ENCODE measurements at places on chromosomes 3 and 15.

GRCh38 chr3:71905426-71905825 is 120.5 kb upstream of the PROK2 start:
- DNase-seq: no peak

- no peak for DNase-seq
Observed at GRCh38 chr3:32457971-32458471, 44.6 kb downstream of the CMTM6 start.

- no peak for DNase-seq
Observed at GRCh38 chr3:7657214-7658112, 796.5 kb downstream of the GRM7 start.

GRCh38 chr3:78632925-78633553 is 1134.8 kb downstream of the ROBO1 start:
- DNase-seq: no peak

- DNase-seq: no peak
Observed at GRCh38 chr3:4831580-4831950, 147.7 kb upstream of the BHLHE40 start.

- DNase-seq: no peak
Observed at GRCh38 chr15:59053482-59053881, 51.5 kb upstream of the CCNB2 start.

- no peak for DNase-seq
Observed at GRCh38 chr15:88776646-88777045, 26.6 kb upstream of the ACAN start.

- no peak for DNase-seq
Observed at GRCh38 chr3:186320862-186321568, 41.0 kb downstream of the DGKG start.

- DNase-seq: no peak
Observed at GRCh38 chr3:57805674-57806073, 49.6 kb downstream of the SLMAP start.

GRCh38 chr15:62417439-62417838 is 252.4 kb upstream of the C2CD4B start:
- no peak for DNase-seq

GRCh38 chr3:175208326-175208725 is 349.2 kb downstream of the NAALADL2 start:
- DNase-seq: no peak

GRCh38 chr15:25492315-25492714 is 53.5 kb upstream of the UBE3A start:
- DNase-seq: no peak

DNA sequence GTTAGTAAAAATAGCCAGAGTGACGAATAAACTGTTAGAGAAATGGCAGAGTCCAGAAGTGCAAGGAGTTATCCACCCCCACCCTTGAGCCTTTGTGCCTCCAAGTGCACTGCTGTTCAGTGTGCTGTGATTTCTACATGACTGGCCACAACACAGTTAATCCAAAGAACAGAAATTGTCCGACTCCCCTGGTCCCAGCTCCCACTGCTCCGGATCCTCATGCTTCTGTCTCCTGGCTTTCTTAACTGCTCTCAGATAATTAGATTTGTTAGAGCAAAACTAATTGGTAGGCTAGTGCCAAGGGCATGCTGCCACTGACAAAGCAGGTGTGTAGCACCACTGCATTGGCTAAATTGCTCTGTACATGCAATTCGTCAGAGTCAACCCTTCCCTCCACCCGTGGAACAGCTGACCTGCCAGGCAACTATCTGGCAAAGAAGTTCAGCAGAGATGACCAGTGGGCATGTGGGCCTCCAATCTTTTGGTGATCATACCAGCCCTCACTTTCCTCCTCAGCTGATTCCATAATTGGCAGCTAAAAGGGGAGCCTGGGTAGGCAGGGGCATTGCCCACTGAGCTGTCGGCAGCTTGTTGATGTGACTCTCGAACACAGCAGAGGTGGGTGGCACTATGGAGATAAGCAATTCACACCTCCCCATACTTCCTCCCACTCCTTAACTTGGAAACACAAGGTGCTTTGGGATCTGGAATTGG is 18.9 kb upstream of the ACAP2 start:
- DNase-seq: no peak

DNA sequence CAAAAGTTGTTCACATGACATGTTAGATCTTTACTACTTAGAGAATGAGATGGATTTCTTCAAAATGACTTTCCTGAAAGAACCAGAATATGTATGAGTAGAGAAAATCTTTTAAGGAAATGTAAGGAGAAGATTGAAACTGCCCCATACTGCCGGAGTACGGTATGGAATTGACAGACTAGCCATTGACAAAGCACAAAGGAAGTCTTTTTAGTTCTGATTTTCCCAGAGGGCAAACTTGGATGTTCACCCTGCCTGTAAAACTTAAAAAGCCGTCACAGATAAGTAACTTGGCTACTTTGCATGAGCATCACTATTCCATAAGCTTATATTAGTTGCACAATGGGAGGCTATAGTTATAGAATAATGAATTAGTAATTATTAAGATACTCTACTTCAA is 93.8 kb downstream of the NECTIN3 start:
- no peak for DNase-seq

DNA sequence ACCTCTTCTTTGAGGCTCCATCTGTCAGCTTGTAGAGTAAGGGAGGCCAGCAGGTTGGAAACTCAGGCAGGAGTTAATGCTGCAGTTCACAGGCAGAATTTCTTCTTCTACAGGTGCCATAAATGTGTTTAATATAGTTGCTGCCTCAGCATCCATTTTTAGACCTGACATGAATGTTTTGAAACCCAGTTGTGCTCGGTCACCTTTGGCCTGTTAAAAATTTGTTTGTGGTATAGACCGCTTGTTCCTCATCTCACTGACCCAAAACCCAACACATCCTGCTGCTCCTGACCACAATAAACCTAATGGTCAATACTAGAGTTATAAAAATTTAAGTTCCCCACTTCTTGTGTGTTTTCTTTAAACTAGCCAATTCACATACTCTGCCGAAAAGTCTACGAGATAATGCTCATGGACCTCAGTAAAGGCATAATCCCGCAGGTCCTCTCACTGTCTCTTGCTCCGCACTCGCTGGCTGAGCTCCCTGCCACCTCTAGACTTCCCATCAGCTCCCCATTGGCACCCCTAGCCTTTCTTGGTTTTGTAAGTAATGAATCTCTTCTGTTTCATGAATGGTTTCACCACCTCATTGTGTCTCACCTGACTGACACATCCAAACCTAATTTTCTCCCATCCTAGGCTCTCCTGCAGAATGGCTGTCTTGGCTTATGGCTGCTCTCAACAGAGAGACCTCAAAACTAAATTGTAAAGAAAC is 138.5 kb upstream of the STRIT1 start:
- DNase-seq: no peak

DNA sequence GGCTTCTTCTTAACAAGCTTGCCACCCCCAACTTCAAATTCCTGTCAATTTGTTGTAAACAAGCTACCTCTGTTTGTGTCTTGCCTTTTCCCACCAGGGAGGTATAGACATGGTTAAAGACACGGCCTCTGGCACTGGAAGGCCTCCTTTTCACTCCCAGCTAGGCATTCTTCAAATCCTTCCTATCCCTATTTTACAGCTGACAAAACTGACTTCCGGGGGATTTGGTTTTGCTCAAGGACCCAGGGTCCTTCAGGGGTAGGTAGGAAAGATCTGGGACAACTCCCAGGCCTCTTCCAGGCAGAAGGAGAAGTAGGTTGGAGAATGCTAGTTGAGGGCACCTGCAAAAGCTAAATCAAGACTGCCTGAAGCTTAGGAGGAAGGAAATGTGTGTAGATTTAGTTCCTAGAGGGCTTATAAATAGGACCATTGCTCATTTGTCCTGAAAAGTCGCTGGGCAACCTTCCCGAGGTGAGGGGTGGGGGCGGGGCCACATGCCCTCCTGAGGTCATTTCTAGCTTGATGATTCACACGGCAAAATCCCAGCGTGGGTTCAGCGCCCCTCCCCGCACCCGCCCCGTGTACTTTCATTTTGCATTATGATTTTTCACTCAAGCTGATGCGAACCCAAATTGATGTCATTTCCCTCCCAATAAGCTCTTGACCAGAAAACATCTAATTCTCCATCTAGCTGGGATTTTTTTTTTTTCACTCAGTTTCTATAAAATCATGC is 365.5 kb downstream of the SHQ1 start:
- DNase-seq: no peak

GRCh38 chr15:34693053-34693744 is 61.6 kb downstream of the GJD2 start:
- DNase-seq: no peak

- no peak for DNase-seq
Observed at GRCh38 chr15:85559530-85559929, 179.1 kb downstream of the AKAP13 start.

- DNase-seq: no peak
Observed at GRCh38 chr3:60633644-60634043, 617.6 kb downstream of the FHIT start.

DNA sequence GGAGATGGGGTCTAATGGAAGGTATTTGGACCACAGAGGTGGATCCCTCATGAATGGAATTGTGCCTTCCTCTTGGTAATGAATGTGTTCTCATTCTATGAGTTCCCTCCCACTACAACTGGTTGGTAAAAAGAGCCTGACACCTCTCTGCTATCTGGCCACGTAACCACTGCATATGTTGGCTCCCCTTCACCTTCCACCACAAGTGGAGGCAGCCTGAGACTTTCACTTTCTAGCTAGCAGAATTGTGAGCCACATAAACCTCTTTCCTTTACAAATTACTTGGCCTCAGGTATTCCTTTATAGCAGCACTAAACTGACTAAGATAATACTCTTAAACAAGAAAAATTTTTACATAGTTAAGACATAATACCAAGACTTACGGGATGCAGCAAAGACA is 155.3 kb downstream of the NR1I2 start:
- DNase-seq: no peak

DNA sequence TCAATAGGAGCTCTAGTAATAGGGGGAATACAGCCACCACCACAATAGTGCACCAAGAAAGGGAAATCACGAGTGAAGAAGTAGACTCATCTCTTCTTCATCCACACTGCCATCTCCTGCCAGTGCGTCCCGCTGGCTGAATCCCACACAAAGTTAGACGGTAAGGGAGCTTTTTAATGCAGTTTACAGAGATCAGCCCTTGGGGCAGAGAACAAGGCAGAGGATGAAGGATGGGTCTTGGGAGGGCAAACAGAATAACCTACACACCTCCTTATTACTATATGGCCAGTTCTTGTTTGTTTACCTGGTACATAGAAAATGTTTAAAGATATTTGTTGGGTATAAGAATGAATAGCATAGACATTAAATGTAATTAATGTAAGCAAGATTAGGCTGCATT is 11.0 kb upstream of the DPH6 start:
- DNase-seq: no peak

DNA sequence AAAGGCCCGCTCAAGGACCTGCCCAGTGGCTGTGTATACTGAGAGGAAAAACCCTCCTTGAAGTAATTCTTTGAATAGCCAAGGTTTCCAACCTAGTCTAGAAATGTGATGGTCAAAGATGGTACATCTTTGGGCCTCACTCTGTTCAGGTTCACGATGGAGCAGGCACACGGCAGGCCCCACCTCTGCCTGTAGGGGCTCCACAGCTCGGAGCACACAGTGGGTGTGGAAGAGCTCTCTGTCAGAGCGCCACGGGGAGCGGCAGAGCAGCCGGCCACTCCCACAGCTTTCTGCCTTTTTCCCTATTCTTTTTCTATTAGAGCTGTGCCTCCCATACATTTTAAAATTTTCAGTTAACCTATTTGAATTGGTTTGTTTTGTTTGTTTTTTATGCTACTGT is 89.5 kb downstream of the CTNNB1 start:
- no peak for DNase-seq

- DNase-seq: no peak
Observed at GRCh38 chr3:162437480-162437879, 940.9 kb downstream of the OTOL1 start.

GRCh38 chr3:168073842-168074605 is 21.7 kb downstream of the GOLIM4 start:
- no peak for DNase-seq

DNA sequence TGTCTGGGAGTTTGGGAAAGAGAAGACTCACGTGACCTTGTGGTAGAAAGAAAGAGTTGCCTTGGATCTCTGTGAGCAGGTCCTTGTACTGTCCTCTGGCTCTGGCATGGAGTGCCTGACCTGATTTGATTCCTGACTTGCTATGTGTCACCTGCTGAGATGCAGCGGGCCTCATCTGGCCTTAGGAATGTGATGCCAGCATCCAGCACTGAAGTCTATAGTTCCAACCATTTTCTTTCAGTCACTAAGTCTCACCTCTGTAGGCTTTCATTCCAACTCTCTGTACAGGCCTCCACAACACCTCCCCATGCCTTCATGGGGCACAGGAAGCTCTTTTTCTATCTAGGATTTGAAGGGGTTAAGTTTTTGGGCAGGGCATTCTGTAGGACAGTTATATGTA is 12.1 kb upstream of the OXSR1 start:
- no peak for DNase-seq

DNA sequence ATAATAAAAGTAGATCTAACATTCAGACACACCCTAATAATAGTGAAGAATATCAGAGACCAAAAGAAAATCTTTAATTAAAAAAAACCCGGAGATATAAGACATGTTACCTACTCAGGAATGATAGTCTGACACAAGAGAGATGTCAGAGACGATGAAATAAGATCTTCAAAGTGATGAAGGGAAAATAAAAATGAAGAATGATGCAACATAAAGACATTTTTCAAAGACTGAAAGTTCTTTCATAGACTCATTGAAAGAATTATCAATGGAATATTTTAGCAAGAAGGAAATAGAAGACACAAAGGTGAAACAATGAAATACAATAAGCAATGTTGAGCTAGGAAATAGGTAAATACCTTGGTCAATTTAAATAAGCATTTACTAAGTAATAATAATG is 19.6 kb downstream of the HCLS1 start:
- no peak for DNase-seq

DNA sequence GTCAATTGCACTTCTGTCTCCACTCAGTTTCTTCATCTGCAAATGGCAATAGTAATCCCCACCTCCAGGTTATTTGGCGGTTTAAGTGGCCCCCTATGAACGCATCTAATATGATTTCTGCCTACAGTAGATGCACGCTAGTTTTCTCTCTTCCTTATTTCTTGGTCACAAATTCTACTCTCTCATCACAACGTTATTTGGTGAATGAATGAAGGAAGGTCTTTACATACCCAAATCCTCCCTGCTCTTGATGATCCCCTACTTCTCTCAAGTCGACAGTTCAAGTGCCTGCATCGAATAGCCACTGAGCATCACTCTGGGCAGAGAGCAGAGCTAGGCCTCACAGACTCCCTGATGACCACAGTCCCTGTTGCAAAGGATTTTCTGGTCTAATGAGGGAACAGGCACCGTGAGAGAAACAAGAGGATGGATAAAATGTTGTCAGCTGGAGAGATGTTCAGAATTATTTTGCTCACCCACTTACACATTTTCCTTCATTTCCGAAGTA is 181.2 kb upstream of the SMAD3 start:
- DNase-seq: no peak
